ENCODE measurements at places on chromosomes 5 and 9.
A peak's percentile ranks its signal among the peaks of the same experiment; 100 is the strongest.

DNA sequence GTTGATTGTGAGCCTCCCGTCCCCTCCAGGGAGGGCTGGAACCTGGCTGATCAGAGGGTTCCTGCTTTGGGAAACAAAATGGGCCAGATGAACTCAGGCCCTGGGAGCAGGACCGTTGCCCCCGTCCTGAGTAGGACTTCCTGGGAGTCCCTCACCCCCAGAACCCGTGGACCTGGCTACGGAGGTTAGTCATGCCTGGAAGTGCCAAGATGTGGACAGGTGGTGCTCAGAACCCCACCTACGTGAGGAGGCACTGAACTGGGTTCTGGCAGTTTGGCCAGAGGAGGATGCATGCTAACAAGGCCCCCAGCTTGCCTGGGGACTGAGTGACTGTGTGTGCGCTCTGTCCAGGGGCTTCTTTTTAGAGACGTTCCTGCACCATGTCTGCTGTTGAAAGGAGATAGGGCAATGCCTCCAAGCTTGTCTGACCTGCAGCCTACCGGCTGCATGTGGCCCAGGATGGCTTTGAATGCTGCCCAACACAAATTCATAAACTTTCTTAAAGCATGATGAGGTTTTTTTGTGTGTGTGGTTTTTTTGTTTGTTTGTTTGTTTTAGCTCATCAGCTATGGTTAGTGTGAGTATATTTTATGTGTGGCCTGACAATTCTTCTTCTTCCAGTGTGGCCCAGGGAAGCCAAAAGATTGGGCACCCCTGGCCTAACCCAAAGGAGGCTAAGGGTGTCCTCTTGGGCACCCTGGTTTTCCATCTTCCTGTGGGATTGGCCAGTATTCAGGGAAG, 1.8 kb upstream of the DAB2IP start:
- DNase-seq, result no peak

GRCh38 chr9:91572044-91572443, 148.4 kb upstream of the NFIL3 start:
- DNase-seq, result no peak

GRCh38 chr5:107388141-107388861, 282.4 kb downstream of the EFNA5 start:
- no peak for DNase-seq

- DNase-seq, result no peak
Measured at GRCh38 chr5:170426149-170426767, 37.1 kb upstream of the KCNMB1 start.

- DNase-seq, result no peak
Measured at GRCh38 chr9:99389087-99390033, 167.3 kb downstream of the SEC61B start.

DNA sequence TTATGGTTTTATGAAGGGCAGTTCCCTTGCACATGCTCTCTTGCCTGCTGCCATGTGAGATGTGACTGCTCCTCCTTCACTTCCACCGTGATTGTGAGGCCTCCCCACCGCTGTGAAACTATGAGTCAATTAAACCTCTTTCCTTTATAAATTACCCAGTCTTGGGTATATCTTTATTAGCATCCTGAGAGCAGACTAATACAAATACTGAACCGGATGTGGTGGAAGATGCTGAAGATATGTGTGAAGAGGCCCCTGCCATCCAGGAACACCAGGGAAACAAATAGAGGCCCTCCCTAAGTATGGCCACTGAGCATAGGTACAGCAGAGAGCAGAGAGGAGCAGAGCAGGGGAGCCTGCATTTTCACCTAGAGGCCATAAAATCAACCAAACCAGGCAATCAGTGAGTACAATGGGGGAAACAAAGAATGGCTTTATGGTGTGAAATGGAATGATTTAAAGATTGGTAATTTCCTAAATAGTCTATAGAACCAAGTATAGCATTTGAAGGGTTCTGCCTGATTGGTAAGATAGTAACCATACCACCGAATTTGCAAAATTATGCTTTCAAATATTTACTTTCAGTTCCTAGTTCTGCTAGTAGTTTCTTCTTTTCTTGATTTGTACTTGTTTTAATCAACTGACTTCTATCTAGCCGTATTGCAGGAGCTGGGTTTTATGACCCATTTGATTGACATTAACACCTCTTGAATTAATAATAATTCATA, 421.6 kb downstream of the IRX1 start:
- DNase-seq, result no peak

DNA sequence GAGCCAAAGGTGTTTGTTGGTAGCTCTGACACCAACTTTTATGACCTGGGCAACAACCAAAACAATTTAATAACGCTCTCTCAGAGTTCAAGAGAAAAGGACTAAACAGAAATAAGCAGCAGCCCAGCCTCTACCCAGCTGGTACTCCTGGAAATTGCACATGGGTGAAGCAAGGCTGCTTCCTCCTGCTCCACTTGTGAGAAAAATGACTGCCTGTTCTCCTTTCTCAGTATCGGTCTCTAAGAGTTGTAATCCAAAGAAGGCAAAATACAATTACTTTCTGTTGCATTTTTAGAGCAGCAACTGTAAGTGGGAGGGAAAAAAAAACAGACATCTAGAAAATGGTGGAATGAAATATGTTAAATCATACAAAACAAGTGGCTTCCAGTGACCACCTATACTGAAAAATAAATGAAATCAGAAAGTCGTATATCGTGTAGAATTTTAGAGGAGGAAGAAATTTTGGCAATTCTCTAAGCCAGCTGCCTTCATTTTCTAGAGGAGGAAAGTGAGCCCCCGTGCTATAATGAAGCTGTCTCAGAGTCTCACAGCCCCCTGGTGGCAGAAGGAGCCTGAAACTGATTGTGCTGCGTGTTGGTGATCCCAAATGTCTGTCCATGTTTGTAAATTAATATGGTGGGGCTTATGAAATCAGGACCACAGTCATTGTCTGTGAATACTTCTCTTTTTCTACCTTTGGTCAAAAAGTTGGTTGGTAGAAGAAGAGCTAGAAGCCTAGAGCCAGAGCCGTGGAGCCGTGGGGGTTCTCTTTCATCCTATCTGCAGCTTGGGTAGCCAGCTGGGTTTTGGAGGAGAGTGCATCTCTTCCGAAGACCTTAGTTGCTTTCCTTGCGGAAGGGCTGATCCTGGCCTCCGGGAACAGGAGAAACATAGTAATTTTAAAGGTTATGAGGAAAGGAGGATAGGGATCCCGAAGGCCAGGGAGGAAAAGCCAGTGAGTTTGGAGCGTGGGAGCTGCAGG, 139.9 kb downstream of the PIP5K1B start:
- DNase-seq, result no peak

GRCh38 chr5:139385061-139386049, 2.3 kb upstream of the SLC23A1 start:
- no peak for DNase-seq

- DNase-seq, result no peak
Measured at GRCh38 chr5:124859556-124860290, 113.3 kb upstream of the ZNF608 start.

DNA sequence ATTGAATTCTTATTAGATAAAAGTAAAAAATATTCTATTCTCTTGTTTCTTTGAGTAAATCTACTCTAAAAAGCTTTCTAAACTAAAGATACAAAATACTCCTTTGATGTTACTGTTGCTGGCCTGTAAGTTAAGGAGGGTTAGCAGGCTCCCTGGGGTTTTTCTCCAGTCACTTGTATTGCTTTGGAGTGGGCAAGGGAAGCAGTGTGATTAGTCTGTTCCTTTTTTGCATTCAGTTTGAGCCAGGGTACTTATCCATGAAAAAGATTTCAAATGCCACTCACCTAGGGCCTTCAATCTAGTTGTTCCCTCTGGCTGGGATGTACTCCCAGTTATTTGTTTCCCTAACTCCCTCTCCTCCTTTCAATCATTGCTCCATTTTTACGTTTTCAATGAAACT, 256.2 kb upstream of the SMC2 start:
- DNase-seq, result no peak

DNA sequence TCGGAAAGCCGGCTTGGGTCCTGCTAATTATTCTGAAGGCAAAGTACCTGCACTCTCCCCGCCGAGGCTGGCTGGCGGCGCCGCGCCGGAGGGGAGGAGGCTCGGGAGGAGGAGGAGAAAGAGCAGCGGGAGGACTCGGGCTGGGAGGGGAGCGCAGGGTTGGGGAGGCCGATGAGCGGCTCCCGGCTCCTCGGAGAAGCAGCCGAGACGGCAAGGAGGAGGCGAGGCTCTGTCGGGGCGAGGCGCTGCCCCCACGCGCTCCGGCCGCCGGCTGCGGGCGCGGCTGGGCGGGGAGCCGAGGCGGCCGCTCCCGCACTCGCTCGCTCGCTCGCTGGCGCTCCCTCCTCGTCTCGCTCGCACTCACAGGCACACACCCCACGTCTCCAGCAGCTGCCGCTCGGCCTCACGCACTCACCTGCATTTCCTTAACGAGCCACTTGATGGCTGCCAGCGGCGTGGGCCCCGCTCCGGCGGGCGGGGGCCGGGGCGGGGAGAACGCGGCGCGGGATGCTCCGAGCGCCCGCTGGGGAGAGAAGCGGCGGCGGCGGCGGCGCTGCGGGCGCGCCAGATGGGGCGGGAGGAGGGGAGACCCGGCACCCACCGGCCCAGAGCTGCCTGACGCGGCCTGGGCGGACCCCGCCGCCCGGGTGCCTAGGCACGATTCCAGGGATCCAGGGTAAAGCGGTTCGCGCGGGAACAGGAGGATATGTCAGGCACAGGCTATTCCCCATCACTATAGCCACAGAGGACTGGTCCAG, at the start of gene PTPRD:
TSS of gene PTPRD (minus strand) at position 362 of the 758 bp plus-strand sequence.
- DNase-seq, result no peak

DNA sequence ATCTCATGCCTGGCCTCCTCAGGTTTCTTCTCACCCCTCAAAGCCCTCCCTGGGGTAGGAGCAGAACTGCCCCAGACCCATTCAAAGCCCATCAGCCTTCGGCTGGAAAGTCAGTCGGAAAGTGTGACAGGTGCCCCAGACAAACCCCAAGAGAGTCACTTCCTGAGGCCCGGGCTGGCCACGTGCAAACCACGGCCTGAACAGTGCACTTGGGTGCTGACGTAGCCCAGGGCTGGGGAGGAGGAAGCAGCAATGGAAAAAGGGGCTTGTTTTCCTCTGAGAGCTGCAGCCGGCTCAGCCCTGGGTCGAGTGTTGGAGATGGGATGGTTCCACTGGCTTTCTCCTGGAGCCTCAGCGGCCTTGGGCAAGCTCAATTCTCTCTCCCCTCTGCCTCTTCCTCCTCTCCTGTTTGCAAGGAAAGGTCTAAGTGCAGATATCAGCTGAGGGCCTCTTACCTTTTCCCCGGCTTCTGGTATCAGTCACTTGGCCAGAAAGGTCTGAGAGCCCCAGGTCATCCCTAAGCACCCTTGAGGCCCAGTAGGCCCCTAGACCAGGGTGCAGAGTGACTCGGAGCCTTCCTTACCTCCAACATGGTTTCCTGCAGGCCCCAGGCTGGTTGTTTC, 5.9 kb upstream of the EGR1 start:
- peak; percentile 70 for DNase-seq

GRCh38 chr9:120289990-120290975, 289.7 kb downstream of the CDK5RAP2 start:
- DNase-seq, result no peak

DNA sequence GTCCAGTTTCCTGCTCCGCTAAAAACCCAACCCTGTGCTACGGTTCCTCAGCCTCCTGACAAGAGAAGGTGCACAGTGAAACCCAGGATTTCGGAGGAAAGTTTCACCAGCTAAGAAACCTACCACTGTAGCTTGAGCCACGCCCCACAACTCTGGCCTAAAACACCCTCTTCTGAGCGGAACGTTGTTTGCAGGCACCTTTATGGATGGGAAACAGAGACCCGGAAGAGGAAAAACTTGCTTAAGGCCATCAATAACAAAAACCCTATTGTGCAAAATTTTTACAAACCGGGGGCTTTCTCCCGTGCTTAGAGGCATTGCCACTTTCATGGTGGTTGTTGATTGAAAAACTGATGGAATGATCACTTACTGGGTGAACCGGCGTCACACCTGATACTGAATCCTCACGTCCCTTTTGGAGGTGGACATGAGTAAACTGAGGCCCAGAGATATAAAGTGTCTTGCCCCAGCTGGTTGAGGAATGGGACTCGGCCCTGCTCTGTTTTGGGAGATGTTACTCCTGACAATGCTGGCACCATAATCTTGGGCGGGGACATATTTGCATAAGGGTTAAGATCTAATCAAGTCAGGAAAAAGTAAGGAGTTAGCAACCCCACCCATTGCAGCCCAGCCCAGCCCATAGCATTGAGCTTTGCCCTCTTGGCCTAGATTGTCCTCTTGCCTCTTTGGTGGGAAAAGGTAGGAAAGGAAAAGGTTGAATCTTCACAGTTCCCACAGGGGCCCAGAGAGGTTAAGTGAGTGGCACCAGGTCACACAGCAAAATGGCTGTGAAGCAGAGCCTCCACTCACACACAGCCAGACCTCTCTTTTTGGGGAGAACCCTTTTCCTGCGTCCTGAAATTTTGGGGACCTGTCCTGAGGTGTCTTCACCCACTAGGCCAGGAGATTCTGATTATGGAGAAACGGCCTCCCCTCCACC, 23.2 kb upstream of the PTGS1 start:
- no peak for DNase-seq

- DNase-seq, result no peak
Measured at GRCh38 chr5:133554279-133554678, 58.1 kb downstream of the FSTL4 start.

Measured in stimulated activated CD8-positive, alpha-beta memory T cell treated with anti-CD3 and anti-CD28 coated beads, Interleukin-2, amount 100 ng/mL, for 1 hour (primary cell).